Stomach (tissue), 19 donors: ENCODE measurements at places on chromosomes 4 and X. TPM values are rescaled to one million over a fixed set of nuclear protein-coding genes. Genes with fewer than 3 reads are reported as not detected.

- DNase-seq: no peak
Observed at GRCh38 chrX:43975796-43976195, 2.6 kb upstream of the NDP start.

Gene CXXC4
- not detected for total RNA-seq

GRCh38 chrX:151004085-151004484 is 20.9 kb downstream of the HMGB3 start:
- no peak for DNase-seq

Gene CYLC1
- not detected for total RNA-seq

GRCh38 chr4:145044341-145044740 is 53.7 kb downstream of the ANAPC10 start:
- no peak for DNase-seq

Gene RAI2
- 29.8 TPM for total RNA-seq
